ENCODE measurements at places on chromosomes 6 and 20.
A peak's percentile ranks its signal among the peaks of the same experiment; 100 is the strongest.

DNA sequence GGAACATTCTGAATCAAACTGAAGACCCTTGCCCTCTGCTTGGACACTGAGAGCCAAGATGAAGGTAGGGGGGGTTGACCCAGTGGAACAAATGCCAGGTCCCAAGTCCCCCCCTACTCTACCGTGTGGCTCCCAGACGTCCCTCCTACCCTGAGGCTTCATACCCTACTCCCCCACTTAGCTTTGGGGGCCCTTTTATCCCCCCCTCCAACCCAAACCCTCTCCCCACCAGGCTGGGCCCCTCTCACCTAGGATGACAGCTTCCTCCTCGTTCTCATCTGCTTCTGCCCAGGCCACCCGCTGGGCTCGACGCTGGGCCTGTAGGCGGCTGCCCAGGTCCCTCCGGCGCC, 1.5 kb downstream of the DDRGK1 start:
- no peak for DNase-seq

DNA sequence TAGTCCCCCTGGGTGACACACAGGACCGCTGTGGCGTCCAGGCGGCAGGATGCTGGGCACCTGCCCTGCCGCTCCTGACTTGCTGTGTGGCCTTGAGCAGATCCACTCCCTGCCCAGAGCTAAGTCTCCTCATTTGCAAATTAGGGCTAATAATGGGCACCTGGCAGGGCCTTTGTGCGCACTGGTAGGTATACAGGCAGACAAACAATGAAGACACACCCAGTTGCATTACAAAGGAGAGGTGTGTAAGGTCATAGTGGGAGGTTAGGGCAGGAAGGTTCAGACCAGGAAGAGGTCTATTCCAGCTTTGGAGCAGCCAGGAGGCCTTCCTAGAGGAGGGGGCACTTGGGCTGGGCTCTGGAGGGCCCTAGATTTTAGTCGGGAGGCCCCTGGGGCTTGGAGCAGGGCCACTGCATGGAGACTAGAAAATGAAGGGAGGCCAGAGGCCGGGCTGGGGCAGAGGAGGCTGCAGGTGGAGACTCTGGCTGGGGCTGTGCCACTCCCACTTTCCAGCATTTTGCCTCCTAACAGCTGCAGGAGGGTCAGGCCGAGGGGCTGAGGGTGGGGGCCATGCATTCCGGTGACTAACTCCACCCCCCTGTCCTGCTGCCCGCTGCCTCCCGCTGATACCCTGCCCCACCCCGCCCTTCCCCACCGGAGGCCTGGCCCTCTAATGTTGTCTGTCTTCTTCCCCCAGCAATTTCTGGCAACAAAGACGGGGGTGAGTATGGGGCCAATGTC, 28.5 kb downstream of the MYH7B start:
- DNase-seq = no peak

DNA sequence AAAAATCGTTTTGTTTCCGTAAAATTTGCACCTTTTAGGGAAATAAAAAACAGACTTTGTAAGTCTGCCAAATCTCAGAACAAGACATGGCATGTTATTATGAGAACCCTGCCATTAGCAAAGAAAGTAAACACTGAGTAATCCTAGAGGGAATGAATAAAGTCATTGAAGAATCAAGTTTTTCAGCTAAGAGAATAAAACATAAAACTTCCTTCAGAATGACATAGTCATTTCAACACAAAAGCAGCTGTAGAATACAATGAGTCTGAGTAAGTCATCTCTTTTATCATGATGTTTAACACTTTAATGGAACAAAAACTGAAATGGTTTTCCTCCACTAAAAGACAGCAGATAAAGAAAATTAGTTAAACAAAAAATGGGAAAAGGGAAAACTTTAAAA, 10.3 kb upstream of the DST start:
- no peak for DNase-seq

- DNase-seq = no peak
Measured at GRCh38 chr6:90177544-90178383, 118.9 kb downstream of the BACH2 start.

GRCh38 chr6:90202156-90202555, 94.5 kb downstream of the BACH2 start:
- no peak for DNase-seq

DNA sequence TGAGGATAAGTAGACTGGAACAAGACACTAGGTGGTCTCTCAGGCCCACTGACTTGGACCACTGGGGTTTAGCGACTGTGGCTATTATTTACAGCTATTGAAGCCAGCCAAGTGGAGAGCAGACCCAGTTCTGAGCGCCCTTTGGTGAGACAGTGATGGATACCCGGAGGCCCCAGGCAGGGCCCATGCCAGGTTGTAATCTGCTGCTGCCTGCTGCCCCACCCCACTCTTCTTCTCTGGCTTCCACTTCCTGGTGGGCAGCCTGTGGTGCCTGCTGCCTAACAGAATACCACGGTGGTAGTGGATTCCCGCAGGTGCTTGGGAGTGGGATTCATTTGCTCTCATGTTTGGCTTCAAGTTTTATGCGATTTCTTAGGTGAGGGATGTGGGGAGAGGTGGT, 570 bp downstream of the RAB44 start:
- no peak for DNase-seq

DNA sequence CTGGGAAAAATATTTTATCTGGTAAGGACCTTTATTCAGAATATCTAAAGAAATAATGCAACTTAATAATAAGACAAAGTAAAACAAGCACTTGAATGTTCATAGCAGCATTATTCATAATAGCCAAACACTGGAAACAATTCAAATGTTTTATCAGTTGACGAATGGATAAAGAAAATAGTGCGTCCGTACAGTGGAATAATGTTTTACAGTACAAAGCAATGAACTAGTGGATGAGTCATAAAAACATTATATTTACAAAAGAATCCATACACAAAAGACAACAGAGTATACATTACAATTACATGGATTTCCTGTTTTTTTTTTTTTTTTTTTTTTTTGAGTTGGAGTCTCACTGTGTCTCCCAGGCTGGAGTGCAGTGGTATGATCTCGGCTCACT, 12.7 kb downstream of the SMAP1 start:
- no peak for DNase-seq

DNA sequence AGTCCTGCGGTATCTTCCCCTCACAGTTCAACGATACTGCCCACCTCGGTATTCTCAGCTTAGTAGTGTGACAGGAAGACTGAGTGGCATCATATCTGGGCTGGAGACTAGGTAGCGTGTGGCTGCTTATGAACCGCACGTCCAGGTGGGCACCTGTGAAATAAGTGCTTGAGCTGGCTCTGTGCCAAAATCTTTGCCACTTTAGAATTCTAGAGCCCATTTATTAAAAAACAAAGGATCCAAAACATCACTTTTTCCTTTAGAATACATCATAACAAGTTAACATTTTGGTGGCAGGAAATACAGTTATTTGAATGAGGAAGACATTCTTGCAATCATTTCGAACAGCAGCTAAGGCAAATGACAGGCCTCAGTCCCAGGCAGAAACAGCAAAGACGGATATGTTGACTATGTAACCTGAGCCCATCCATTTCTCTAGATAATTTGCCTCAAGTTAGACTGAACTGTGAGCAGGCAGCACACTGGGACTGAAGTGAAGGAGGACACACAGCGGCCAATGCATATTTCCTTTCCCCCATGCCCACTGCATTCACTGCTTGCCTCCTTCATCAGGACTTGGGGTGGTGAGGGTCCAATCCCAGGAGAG, 136.6 kb downstream of the GMDS start:
- no peak for DNase-seq

DNA sequence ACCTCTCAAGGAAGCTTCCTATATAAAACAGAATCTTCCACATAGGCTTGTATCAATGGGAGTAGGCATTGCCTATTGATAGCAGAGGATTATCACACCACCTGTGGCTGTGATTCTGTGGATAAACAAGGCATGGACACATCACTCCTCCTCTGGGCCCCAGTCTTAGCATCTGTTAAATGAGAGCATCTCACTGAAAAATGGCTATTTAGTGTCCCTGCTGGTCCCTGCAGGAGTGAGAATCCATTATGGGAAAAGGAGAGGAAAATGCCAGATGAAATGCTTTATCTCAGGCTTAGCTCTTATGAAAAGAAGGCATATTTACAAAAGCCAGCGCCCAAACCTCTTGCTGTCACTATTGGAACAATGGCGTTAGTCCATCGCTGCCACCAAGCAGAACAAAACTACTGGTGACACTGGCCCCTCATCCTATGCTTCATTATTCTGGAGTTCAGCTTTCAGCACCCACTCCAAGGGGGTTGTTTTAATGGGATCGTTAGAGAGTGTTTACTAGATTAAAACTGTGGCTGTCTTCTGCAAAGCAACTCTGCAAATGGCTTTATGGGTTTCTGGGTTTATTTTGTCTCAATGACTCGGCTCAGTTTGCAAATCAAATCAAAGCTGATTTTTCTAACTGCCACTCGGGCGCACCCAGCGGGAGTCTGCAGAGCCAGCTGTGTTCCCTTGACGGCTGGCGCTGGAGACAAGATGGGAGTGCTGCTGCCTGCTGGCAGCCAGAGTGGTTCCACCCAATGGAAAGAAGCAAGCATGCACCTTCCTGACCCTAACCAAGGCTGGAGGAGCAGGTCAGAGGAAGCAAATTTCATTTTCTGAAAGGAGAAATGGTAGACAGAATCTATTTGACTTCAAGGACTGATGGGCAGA, 658.8 kb upstream of the CHD6 start:
- DNase-seq = no peak

GRCh38 chr6:166595061-166595780, 8.7 kb upstream of the RAMACL start:
- no peak for DNase-seq

DNA sequence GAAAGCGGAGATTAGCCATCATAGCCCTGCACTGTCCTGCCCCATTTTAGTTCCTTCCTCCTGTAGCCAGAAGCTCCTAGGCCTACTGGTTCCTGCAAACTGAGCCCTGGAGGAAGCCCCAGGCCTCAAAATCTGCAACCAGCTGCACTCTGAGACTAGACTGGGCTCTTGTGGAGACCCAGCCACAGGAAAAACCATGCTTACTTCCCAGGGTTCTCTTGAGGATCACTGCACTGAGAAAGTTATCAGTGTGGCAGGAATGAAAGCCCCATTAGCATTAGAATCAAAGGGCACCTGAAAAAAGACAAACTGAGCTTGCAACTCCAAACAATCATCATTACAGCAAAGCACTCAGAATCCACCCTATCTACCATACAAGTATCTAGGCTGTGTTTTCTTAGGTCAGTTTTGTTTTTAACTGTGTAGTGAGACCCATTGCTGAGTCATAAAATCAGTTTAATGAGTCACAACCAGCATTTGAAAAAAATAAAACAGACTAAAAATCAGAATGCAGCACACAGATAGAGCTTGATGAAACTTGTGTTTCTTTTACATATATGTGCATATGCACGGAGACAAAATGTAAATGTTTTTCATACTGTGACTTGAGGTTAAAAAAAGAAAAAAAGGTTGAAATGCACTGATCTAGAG, 91.0 kb downstream of the UNC5CL start:
- DNase-seq = no peak

- no peak for DNase-seq
Measured at GRCh38 chr6:118403036-118403435, 145.1 kb upstream of the PLN start.

DNA sequence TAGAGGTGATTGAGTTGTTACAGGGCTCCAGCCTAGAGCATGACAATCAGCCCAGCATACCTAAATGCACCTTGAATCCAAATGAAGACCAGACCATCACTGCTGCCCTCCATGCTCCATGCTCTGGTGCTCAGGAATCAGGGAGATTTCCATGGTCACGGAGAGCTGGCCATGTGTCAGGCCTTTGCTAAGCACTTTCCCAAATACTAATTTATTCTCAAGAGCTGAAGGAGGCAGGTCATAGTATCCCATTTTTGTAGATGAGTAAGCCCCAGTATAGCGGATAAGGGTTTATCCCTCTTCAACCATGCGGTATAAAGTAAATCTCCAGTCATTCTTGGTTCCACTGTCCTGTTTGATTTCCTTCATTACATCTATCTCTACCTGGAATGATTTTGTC, 240.8 kb downstream of the TFAP2A start:
- no peak for DNase-seq

- no peak for DNase-seq
Measured at GRCh38 chr6:43873806-43874714, 104.0 kb downstream of the VEGFA start.

GRCh38 chr20:15794409-15794808, 778.8 kb downstream of the KIF16B start:
- DNase-seq = no peak

DNA sequence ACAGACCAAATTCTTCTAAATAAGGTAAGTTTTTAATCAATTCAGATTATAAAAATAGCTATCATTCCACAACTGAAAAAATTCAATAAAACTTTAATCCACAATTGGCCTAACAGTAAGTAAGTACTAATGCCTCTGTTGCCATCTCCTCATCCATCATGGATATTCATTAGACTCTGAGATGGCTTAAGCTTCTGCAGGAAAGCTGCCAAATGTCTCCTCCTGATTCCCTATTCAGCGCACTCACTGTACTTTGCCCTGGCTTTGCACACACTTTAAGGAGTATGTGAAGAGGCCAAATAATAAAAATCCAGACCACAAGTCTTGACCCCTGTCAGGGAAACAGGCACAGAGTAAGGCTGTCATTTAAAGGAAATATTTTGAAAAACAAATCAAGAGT, 23.6 kb downstream of the PGM3 start:
- DNase-seq = no peak

GRCh38 chr20:58896820-58897219, 44.3 kb downstream of the GNAS start:
- DNase-seq = no peak

DNA sequence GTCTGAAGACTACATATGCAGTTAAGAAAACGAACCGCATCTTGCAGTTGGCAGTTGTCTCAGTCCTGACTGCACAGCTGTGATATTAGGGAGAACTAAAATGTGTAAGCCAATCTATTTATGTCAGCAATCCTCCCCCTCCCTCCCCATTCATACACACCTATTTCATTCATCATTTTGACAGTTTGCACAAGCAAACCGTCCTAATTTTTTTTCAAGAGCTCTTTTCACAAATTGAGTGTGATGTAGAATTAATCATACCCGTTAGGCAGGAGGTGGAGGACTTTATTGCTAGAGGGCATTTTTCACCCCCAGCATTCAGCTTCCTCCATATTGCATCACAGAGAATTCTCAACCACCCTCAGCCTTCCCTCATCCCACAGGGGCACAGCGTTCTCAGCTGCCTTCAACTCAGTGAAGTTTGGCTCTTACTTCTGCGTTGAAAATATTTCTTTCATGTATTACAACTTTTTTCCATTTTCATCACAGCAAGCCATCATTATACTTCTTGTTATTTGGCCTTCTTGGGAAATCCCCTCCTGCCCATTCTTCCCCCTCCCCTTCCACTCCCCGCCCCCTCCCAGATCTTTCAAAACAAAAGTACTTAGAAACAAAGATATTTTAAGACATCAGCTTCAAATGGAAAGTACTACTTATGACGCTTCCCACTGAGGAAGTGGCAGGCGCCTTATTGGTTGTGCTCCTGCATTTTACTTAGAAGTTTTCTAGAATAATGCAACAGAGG, 37.5 kb downstream of the NOX3 start:
- peak; percentile 25 for DNase-seq

- no peak for DNase-seq
Measured at GRCh38 chr6:106586815-106587415, 42.4 kb downstream of the RTN4IP1 start.

All from stimulated activated CD4-positive, alpha-beta T cell treated with anti-CD3 and anti-CD28 coated beads, Interleukin-1b, Interleukin-23, amount 100 ng/mL, for 1 hour (primary cell).